ENCODE measurements at places on chromosomes 7 and 10.

- H3K4me1 ChIP-seq, result no peaks in the 10 kb centered on the region
- no peak overlapping the region for H3K27ac ChIP-seq
- H3K36me3 ChIP-seq, result no peaks in the 10 kb centered on the region
Measured at GRCh38 chr10:78584681-78585080, 484.1 kb upstream of the ZMIZ1 start.

DNA sequence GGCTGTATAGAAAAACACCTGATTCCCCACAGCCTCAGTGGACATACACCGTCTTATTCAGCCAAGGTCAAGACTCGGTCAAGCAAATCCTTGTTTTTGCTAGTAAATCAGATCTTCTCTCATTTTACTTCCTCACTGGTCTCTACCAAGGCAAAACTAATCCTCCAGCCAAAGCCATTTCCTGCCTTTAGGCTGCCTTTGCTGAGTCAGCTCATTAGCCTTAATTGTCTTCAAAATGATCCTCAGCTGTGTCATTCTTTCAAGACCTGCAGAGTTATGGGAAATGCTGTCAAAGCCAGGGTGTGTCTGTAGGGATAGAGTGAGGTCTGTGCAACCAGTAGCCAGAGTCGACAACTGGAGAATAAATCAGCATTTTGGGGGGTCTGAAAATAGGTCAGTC is 107.2 kb upstream of the FAM180A start:
- no peaks in the 10 kb centered on the region for H3K27me3 ChIP-seq
- no peak overlapping the region for H3K27ac ChIP-seq
- no peak overlapping the region for H3K4me3 ChIP-seq
- H3K4me1 ChIP-seq, result no peaks in the 10 kb centered on the region
- no peaks in the 10 kb centered on the region for H3K36me3 ChIP-seq
- peak; percentile 9 for DNase-seq

- no peak overlapping the region for H3K4me3 ChIP-seq
- no peaks in the 10 kb centered on the region for H3K36me3 ChIP-seq
- H3K4me1 ChIP-seq, result no peaks in the 10 kb centered on the region
- H3K27ac ChIP-seq, result no peak overlapping the region
- no peaks in the 10 kb centered on the region for H3K27me3 ChIP-seq
- DNase-seq, result no peak
Measured at GRCh38 chr10:34479520-34480179, 335.4 kb downstream of the PARD3 start.

DNA sequence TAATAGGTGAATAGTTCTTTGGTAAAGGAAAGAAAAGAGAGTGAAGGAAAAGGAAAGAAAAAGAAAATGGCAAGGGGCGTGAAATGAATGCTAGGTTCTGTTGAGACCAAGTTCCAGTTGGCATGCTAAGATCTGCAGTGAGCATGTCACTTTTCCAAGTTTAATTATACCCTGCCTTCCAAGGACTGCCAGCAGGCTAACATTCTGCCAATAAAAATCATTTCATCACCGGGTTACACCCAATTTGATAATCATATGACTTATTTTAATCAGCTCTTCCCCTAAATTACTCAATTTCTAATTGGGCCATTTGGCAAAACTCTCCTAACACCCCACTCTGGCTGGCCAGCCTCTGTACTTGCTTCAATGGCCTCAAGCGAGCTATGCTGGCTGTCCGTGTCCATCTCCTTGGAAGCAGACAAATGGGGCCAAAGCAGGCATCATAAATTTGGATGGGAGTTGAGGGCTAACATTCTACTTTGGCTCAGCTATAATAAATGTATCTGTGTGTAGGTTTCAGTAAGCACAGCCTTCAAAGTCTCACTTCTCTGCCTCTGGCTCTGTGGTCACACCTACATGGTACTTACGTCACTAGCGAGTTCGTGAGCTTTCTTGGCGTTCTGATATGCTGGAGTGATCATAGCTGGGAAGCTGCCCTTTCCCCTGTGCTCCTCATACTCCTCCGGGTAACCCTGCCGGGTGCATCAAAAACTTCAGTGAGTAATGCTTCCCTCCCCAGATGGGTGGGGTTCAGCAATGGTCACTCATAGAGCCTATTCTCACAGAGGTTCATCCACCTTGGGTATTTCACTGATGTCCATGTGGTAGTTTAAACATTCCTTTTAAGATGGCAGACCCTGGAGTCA is 17.3 kb downstream of the NRAP start:
- no peak for DNase-seq
- no peak overlapping the region for H3K27ac ChIP-seq
- H3K4me1 ChIP-seq, result no peaks in the 10 kb centered on the region
- no peaks in the 10 kb centered on the region for H3K27me3 ChIP-seq
- no peak overlapping the region for H3K4me3 ChIP-seq

DNA sequence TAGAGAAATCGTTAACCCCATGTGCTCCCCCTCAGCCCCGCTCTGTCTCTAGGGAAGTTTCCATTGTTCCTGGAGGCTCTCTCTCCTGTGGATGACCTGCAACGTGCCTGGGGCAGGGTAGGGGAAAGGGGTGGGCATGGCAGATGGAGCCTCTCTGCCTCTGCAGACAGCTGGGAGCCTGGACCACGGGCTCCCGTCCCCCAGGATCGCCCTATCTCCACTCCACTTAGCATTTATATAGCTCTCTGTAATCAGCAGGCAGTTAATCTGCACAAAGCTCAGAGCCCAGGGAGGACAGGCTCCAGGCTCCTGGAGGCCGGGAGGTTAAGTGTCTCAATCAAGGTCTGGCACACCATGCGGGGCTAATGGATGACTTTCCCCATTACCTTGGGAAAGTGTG is 369.7 kb downstream of the PLXNA4 start:
- H3K4me1 ChIP-seq, result peaks cover 7% of the 10 kb centered on the region
- DNase-seq, result no peak
- H3K36me3 ChIP-seq, result no peaks in the 10 kb centered on the region
- H3K27ac ChIP-seq, result no peak overlapping the region
- H3K27me3 ChIP-seq, result no peaks in the 10 kb centered on the region
- H3K4me3 ChIP-seq, result no peak overlapping the region

- H3K27ac ChIP-seq, result no peak overlapping the region
- no peak overlapping the region for H3K4me3 ChIP-seq
- no peaks in the 10 kb centered on the region for H3K27me3 ChIP-seq
- no peaks in the 10 kb centered on the region for H3K36me3 ChIP-seq
Measured at GRCh38 chr10:36802490-36803153, 322.8 kb upstream of the ANKRD30A start.

DNA sequence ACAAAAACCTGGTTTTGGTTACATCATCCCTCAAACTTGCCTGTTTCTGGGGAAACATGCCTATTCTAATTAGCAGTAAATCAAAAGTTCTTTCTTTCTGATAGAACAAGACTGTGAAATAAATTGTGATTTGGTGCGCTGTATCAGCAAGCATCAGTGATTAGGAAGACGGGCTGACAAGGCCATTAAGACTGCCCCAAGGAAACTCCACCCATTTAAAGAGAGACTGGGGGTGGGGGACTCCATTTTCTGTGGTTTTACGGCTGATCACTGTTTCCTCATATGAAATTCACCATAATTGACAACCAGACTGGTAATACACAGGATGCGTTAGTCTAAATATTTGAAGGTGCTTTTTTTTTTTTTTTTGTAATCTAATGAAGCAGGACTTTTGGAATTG is 68.7 kb downstream of the MBL2 start:
- H3K27me3 ChIP-seq, result no peaks in the 10 kb centered on the region
- no peak for DNase-seq
- H3K36me3 ChIP-seq, result no peaks in the 10 kb centered on the region
- H3K27ac ChIP-seq, result no peak overlapping the region
- H3K4me3 ChIP-seq, result no peak overlapping the region

DNA sequence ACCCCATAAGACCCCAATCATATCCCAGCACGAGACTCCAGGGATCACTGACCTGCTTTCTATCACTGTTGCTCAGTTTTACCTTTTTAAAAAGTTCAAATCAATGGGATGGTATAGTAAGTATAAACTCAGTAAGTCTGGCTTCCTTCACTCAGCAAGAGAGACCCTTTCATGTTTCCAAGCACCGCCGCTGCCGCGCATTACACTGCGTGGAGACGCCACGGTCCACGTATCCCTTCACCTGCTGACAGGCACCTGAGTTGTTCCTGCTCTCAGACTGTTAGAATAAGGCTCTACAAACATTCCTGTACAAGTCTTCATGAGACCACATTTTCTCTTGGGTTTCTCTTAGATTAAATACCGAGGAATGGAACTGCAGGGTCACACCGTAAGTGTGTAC is 28.3 kb downstream of the MAD1L1 start:
- no peak for DNase-seq
- no peak overlapping the region for H3K27ac ChIP-seq
- H3K4me3 ChIP-seq, result no peak overlapping the region
- no peaks in the 10 kb centered on the region for H3K4me1 ChIP-seq
- no peaks in the 10 kb centered on the region for H3K27me3 ChIP-seq
- H3K36me3 ChIP-seq, result peaks cover 21% of the 10 kb centered on the region

GRCh38 chr7:6271060-6271658 is 1.3 kb downstream of the CYTH3 start:
- H3K27me3 ChIP-seq, result no peaks in the 10 kb centered on the region
- H3K4me3 ChIP-seq, result peak overlapping the region; percentile 51
- no peaks in the 10 kb centered on the region for H3K36me3 ChIP-seq
- no peak for DNase-seq

DNA sequence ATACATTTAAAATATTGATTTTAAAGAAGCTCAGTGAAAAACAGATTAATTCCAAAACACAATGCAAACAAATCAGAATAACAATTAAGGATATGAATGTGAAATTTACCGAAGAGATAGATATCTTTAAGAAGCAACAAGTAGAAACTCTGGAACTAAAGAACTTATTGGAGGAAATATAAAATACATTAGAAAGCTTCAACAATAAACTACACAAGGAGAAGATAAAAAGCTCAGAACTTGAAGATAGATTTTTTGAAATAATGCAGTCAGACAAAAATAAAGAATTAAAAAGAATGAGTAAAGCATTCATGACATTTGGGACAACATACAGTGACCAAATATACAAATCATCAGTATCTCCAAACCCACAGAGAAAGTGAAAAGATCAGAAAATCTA is 43.2 kb downstream of the HIBADH start:
- H3K4me1 ChIP-seq, result no peaks in the 10 kb centered on the region
- 0 out of 2 replicates have a peak, but pooled peaks cover 2% of the 10 kb centered on the region for H3K36me3 ChIP-seq
- H3K4me3 ChIP-seq, result no peak overlapping the region
- no peak for DNase-seq

- no peaks in the 10 kb centered on the region for H3K4me1 ChIP-seq
- no peak for DNase-seq
- no peaks in the 10 kb centered on the region for H3K36me3 ChIP-seq
- no peaks in the 10 kb centered on the region for H3K27me3 ChIP-seq
- H3K4me3 ChIP-seq, result no peak overlapping the region
- H3K27ac ChIP-seq, result no peak overlapping the region
Measured at GRCh38 chr10:17430647-17431355, 23.6 kb downstream of the ST8SIA6 start.

DNA sequence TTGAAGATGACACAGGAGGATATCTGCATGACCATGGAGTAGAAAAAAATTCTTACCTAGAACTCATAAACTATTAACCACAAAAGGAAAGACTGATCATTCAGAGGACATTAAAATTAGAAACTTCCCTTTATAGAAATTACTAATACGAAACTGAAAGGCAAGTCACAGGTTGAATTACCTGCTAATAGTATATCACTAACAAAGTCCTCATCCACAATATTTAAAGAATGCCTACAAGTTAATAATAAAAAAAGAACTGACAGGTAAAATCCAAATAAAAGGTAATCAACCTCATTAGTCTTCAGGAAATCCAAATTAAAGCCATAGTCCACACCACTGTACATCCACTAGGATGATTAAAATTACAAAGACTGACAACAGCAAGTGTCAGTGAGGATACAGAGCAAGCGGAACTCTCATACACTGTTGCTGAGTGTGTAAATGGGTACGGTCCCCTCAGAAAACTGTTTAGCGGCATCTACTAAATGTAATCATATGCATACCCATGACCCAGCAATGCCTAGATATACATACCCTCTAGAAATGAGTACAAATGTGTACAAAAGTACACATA is 71.2 kb downstream of the ARHGAP21 start:
- H3K27me3 ChIP-seq, result no peaks in the 10 kb centered on the region
- H3K4me1 ChIP-seq, result no peaks in the 10 kb centered on the region
- no peak overlapping the region for H3K27ac ChIP-seq
- no peak for DNase-seq
- H3K36me3 ChIP-seq, result no peaks in the 10 kb centered on the region
- H3K4me3 ChIP-seq, result no peak overlapping the region

- H3K36me3 ChIP-seq, result no peaks in the 10 kb centered on the region
- H3K4me1 ChIP-seq, result no peaks in the 10 kb centered on the region
- DNase-seq, result no peak
Measured at GRCh38 chr7:55104123-55104522, 85.3 kb downstream of the EGFR start.

DNA sequence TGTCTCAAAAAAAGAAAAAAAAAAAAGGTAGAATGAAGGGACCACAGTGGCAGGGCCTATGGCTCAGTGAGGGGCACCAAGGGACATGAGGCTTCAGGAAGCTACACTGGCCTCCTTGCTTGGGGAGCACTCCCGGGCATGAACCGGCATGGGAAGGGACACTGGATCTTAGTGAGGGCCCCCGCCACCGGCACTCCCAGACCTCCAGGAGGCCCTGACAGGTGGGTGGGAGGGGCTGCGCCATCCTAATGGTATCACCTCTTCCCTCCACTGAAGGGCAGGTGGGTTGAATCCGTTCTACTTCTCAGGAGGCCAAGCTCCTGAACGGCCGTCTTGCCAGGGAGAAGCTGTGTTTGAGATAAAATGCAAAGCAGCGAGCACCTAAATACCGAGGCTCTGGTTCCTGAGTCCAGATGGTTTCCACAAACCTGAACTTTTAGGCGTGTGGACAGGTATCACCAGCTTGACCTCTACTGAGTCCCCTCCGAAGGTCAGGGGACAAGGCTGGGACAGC is 69.8 kb downstream of the C10orf143 start:
- H3K36me3 ChIP-seq, result no peaks in the 10 kb centered on the region
- H3K27ac ChIP-seq, result no peak overlapping the region
- H3K4me1 ChIP-seq, result 0 out of 2 replicates have a peak, but pooled peaks cover 1% of the 10 kb centered on the region
- DNase-seq, result no peak

DNA sequence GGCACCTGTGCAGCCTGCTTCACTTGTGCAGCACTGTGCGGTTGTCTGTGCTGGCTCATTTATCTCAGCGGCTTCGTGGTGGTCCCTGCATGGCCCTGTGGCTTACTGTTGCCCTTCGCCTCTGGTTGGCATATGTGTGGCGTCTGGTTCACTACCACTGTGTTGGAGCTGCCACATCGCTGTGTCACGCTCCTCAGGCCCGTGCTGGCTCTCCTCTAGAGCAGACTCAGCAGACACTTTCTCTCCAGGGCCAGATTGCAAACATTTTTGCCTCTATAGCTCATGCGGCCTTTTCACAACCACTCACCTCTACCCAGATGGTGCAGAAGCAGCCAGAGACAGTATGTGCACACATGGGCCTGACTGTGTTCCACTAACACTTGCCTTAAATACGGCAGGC is 37.9 kb downstream of the PPP2R2D start:
- H3K4me1 ChIP-seq, result peaks cover 2% of the 10 kb centered on the region
- H3K27me3 ChIP-seq, result no peaks in the 10 kb centered on the region
- DNase-seq, result no peak
- H3K4me3 ChIP-seq, result no peak overlapping the region
- no peak overlapping the region for H3K27ac ChIP-seq
- H3K36me3 ChIP-seq, result peaks cover 19% of the 10 kb centered on the region

Data from iPS DF 6.9 (cell line).